ENCODE measurements at places on chromosomes 12 and 14.

- DNase-seq = no peak
Measured at GRCh38 chr12:10354071-10354470, 35.8 kb downstream of the KLRK1 start.

- no peak for DNase-seq
Measured at GRCh38 chr14:92400579-92401444, 77.8 kb downstream of the SLC24A4 start.

GRCh38 chr12:92581604-92582003, 121.2 kb upstream of the PLEKHG7 start:
- DNase-seq = no peak

- no peak for DNase-seq
Measured at GRCh38 chr14:32571995-32572866, 243.1 kb downstream of the AKAP6 start.

- no peak for DNase-seq
Measured at GRCh38 chr14:52078095-52078531, 9.3 kb upstream of the NID2 start.

- no peak for DNase-seq
Measured at GRCh38 chr12:66648033-66648735, 30.7 kb downstream of the GRIP1 start.
